ENCODE measurements at places on chromosomes 16 and 17. TPM values are rescaled to one million over a fixed set of nuclear protein-coding genes. Genes with fewer than 3 reads are reported as not detected.
A peak's percentile ranks its signal among the peaks of the same experiment; 100 is the strongest.

The ZNF286A gene
- 24.3 TPM for total RNA-seq

GRCh38 chr16:68760671-68761275 is 23.7 kb downstream of the CDH1 start:
- peak; percentile 91 for DNase-seq
- no peak overlapping the region for H3K4me3 ChIP-seq
- peaks cover 32% of the 10 kb centered on the region for H3K4me1 ChIP-seq
- no peaks in the 10 kb centered on the region for H3K36me3 ChIP-seq

The RMI2 gene
- 6.6 TPM for total RNA-seq

The SOST gene
- total RNA-seq: not detected

DNA sequence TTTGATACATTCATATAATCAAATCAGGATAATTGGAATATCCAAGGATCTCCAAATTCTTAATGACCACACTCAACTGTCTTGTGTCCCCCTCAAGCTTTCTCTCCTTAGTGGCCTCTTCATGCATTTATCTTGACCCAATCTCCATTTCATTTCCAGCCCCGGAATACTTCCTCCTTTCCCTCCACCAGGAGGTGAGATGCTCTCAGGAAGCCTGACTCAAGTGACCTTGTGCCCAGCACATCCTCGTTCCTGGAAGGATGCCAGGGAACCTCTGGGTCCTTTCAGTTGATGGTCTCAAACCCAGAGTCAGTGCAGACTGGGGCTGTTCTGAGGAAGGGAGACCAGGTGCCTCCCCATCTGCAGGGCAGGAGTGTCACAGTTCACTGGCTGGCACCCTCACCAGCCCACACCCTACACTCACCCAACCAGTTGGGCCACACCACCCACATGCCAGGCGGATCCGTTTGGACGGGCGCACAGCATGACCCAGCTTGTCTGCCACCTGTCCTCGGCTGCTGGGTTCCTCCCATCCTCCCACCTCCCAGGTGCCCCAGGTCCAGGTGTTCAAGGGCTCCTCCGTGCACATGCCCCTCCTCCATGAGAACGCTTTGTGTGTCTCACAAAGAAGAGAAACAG is 14.0 kb upstream of the EMP2 start:
- no peaks in the 10 kb centered on the region for H3K4me1 ChIP-seq
- no peak overlapping the region for H3K27ac ChIP-seq
- peak; percentile 80 for DNase-seq
- no peaks in the 10 kb centered on the region for H3K27me3 ChIP-seq
- no peak overlapping the region for H3K4me3 ChIP-seq

The UNC13D gene
- total RNA-seq: 7.6 TPM

The PRR29 gene
- total RNA-seq: not detected
